ENCODE measurements at places on chromosomes 16 and 17.

- no peak for DNase-seq
Measured at GRCh38 chr17:37322826-37323561, 52.8 kb upstream of the C17orf78 start.

GRCh38 chr16:56683424-56684172 lies 1.3 kb downstream of the MT1X start:
- DNase-seq: no peak

GRCh38 chr16:12160249-12160648 lies 183.7 kb downstream of the SNX29 start:
- DNase-seq: no peak

GRCh38 chr17:44546671-44547606 lies 10.3 kb upstream of the FZD2 start:
- DNase-seq: no peak

DNA sequence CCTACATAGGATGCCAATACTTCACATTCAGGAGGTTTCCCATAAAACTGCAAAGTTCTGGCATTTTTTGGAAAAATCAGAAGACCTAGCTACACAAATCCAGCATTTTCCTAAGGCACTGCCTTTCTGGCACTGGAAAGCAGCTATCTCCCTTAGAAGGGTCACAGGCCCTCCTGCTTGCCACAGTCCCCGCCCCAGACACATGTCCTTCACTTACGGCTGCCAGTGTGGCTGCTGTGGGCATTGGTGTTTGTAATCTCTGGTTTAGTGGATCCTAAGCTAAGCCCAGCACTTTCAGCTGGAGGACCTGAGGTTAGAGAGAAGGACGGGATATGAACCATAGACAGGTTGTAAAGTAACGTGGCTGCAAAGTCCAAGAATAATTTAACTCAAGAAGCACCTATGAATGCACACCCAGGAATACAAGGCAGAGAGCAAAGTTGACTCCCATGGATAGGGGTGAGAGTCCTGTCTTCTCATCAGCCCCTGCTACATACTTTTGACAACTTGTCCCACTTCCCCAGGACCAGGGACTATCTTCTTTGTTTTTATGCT lies 100.0 kb downstream of the XYLT1 start:
- DNase-seq: no peak

GRCh38 chr17:39400547-39401411 lies 647 bp downstream of the FBXL20 start:
- no peak for DNase-seq

- DNase-seq: no peak
Measured at GRCh38 chr16:88453217-88453531, at the start of gene ZFPM1. Gene ZFPM1 (plus strand): TSS chr16:88453280. CDS start chr16:88453639, 359 bp downstream.

GRCh38 chr16:89256651-89257254 lies 39.2 kb downstream of the ZNF778 start:
- DNase-seq: peak; percentile 75

- no peak for DNase-seq
Measured at GRCh38 chr17:17103160-17103559, 60.9 kb downstream of the MPRIP start.

- no peak for DNase-seq
Measured at GRCh38 chr17:75810216-75810615, 25.6 kb downstream of the UNK start.

DNA sequence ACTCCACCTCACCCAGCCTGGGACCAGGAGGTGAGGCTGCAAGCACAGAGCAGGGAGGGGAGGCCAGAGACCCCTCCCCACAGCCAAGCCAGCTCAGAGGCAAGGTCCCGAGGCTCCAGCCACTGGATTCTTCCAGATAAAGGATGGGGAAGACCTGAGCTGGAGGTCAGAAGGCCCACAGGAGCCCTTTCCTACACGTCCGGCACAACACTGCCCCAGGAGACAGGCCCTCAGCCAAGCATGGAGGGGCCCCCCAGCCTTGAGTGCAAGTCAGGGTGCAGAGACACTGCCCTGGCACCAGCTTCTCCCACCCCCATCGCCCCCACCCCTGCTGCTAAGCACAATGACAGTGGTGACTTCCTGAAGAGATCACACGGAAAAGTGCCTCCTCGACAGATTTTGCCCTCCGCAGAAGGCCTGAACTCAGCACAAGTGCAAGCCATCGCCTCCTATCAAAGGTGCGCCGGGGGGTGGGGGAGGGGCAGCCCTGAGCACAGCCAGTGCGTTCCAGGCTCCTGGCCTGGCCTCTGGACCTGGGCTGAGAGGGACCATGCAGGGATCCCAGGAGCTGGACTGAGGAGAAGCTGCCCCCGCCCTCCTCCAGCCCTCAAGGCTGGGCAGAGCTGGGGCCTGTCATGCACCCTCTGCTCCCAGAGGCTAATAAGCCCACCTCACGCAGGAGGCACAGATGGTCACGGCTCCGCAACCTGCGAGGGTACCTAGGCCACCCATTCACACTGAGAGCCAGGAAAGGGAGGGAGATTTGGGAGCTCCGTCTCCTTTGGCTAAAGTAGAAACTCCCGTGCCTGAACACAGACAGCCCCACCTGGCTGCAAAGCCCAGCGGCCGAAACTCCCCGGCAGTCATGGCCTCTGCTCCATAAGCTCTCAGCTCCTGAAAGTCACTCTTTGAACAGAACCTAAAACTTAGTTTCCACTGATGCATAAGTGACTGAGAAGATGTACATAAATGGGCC lies 2.7 kb downstream of the MAFG start:
- DNase-seq: peak; percentile 44

- DNase-seq: no peak
Measured at GRCh38 chr16:55811811-55812210, 21.1 kb downstream of the CES1 start.

GRCh38 chr17:11331547-11332513 lies 90.8 kb downstream of the SHISA6 start:
- no peak for DNase-seq

DNA sequence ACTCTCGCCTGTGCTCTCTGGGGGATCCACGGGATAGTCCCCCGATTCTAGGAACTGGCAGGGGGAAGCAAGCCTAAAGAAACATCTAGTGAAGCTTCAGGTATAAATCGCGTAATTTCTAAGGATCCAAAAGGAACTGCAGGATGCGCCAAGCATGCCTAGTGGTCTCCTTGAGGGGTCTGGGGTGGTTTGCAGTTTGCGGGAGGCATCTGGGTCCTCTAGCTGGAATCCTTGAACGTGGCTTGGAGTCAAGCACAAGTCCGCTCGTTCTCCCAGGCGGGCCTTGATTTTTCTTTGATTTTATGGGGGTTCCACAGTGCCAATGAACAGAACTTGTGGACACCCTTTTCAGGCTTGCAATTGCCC lies 1000.5 kb downstream of the KCNJ18 start:
- no peak for DNase-seq

- no peak for DNase-seq
Measured at GRCh38 chr17:80356231-80356856, 58.6 kb upstream of the ENDOV start.

DNA sequence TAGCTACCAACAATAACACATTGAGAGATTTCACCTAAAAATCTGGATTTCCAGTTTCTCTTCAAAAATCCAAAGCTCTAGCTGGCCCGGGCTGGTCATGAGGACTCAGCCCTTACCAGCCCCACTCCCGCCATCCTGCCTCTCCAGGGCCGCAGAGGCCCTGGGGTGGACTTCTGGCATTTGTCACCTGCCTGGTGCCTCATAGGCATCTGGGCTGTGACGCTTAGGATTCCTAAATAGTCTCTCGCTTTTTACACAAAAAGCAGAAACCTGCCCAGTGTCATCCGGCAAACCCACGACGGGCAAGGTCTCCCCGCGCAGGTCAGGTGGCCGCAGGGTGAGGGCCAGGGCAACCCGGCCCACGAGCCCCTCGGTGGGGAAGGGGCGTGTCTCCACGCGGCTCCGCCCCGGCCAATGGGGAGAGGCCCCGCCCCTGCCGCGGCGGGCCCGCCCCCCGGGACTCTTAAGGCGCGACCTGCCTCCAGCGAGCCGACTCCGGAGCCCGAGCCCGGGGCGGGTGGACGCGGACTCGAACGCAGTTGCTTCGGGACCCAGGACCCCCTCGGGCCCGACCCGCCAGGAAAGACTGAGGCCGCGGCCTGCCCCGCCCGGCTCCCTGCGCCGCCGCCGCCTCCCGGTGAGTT lies at the start of gene VASN:
TSS of gene VASN (plus strand) at position 492 of the 644 bp plus-strand sequence. CDS start 9,030 bp downstream, outside the sequence.
- peak; percentile 74 for DNase-seq

GRCh38 chr16:79090966-79091365 lies 509.6 kb downstream of the MAF start:
- no peak for DNase-seq

DNA sequence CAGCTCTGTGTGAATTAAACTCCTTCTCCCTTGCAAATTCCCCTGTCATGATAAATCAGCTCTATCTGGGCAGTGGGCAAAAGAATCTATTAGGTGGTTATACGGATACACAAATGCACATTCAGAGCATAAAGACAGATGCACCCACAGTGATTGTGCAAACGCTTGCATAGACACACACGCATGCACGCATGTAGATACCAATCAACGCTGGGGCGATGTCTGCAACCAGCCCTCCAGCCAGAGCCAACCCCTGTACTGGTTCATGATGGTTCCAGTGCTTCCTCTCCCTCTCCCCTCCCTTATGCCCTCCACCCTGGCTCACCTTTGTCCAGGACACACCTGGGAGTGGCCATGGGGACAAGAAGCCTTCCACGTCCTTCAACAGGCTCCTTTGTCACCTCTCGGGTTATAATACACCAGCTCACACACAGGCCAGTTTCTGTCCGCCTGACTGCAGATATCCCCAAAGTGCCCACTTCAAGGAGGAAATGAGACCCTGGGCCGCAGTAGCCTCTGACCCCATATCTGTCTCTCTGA lies 33.1 kb upstream of the SNN start:
- DNase-seq: no peak

DNA sequence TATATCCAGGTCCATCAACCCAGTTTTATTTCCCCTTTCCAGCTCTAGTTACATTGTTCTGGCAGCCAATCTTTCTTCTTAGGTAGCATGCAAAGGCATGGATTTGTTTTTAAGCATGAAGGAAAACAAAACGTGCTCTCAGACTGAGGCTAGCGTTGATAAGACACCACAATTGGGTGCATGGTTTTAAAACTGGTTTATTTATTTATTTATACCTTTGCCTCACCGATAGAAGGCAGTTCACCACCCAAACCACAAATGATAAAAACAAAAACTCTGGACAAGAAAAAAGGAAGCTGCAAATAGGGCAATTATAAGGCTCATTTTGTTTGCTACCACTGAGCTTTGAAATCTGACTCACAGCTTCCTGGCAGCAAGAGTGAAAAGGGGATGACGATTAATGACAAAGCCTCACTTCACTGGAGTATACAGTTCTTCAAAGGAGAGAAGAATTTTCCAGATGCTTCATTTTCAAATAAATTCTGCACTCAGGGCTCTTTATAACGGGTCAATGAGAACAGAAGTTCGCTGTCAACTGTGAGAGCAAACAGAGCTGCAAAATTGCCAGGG lies 278.4 kb upstream of the IRX5 start:
- no peak for DNase-seq

GRCh38 chr16:31458073-31458843 lies 1.0 kb upstream of the ARMC5 start:
- peak; percentile 73 for DNase-seq

GRCh38 chr16:22693638-22694340 lies 120.2 kb upstream of the HS3ST2 start:
- no peak for DNase-seq

- no peak for DNase-seq
Measured at GRCh38 chr17:65952015-65952414, 239.9 kb downstream of the CEP112 start.

GRCh38 chr17:37081287-37081686 lies 132.5 kb downstream of the AATF start:
- DNase-seq: no peak

- DNase-seq: no peak
Measured at GRCh38 chr16:80366023-80366422, 174.8 kb upstream of the DYNLRB2 start.

GRCh38 chr16:79928142-79928873 lies 327.8 kb upstream of the MAF start:
- DNase-seq: no peak

DNA sequence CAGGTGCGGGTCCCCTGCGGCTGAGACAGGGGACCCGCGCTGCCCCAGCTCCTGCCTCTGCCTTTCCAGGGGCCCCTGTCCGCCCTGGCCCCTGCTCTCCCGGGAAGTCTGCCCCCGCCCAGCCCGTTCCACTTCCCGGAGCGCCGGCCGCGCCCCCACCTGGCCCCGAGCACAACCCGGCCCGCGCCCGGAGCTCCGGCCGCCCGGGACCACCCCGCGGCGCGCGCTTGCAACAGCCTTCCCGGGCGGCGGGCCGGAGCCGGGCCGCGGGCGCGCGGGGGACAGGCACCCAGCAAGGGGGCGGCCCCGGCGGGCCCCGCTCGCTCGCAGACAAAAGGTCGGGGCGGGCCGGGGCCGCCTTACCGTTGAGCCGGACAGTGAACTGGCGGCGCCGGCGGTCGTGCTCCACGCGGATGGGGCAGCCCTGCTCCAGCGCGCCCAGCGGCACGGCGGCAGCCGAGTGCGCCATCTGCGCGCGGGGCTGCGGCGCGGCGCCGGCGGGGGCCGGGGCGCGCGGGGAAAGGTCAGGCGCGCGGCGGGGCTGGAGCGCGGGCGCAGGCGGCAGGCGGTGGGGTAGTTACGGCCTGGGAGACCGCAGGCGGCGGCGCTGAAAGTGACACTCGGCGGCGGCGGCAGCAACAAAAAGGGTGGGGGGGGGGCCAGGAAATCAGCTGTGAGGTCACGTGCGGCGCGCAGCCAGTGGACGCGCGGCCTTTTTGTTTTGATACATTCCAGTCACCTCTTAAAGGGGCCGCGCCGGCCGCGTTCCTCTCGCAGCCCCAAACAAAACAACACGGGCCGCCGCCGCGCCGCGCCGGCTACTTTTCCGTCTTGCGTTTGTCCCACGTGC lies at the start of gene NATD1:
TSS of gene NATD1 (minus strand) at position 615 of the 850 bp plus-strand sequence. CDS start at position 469, 146 bp downstream.
- peak; percentile 76 for DNase-seq

DNA sequence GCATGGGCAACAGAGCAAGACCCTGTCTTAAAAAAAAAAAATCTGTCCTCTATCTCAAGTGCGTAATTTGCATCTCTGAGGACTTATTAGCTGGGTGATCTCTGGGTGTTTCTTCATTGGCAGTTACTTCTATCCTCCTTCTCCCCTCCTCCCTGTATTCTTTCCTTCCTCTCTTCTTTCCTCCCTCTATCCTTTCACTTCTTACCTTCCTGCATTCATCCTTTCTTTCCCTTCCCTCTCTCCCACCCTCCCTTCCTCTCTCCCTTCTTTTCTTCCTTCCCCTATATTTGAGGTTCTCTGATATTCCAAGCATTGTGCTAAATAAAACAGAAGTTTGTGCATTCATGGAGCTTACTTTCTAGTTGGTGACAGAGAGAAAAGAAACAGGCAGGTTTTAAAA lies 10.7 kb downstream of the MFSD11 start:
- no peak for DNase-seq

- DNase-seq: no peak
Measured at GRCh38 chr17:19337712-19338023, 24.9 kb downstream of the B9D1 start.

GRCh38 chr17:3008336-3009288 lies 54.8 kb downstream of the OR1D5 start:
- DNase-seq: no peak

Measured in activated CD4-positive, alpha-beta T cell treated with anti-CD3 and anti-CD28 coated beads, Interleukin-2, Interleukin-6, amounts not matched to agents 100 ng/mL and 50 ng/mL, durations not matched to agents 16 hours and 8 hours (primary cell).